ENCODE measurements at places on chromosomes 2 and 18. TPM values are rescaled to one million over a fixed set of nuclear protein-coding genes. Genes with fewer than 3 reads are reported as not detected.
A peak's percentile ranks its signal among the peaks of the same experiment; 100 is the strongest.

DNA sequence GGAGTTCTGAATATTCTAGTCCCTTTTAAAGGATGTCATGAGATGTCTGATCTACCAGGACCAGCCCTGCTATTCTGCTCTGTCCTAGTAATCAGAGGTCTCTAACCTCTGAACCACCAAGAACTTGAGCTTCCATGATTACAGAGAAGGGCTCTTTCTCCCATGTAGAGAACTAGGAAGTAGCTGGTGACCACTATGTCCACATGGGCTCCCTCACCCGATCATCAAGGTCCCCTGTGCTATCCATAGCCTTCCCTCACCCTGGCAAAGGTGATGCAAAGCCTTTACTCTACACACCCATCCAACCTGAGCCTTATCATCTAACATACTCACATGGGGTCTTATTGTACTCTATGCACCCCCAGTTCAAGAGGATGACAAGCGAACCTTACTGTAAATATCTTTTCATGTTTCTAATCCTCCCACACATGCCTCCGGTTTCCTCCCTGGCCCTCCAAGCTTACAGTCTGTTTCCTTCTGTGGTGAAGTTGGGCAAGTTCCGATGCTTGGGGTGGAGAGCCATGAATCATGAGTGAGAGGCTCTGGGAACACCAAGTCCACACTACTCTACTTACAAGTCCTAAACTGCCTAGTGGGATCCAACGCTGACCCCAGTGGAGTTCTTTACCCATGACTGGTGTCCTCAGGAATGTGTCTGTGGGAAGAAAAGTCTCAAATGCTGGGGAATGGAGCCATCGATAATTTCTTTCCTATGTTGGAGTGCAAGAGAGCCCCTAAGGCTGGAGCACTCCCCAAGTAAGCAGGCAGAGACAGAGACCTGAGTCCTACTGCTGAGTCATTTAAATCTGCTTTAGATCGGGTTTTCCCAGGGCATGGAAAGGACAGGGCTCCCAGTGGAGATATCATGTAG is 73.3 kb upstream of the KLF7 start:
- peak; percentile 100 for DNase-seq

- no peak for DNase-seq
These were observed 55.9 kb downstream of the RELCH start for GRCh38 chr18:62242955-62243354.

GRCh38 chr2:38692636-38693318 is 26.9 kb downstream of the GALM start:
- DNase-seq: peak; percentile 36

GRCh38 chr2:145277922-145278321 is 758.0 kb upstream of the ZEB2 start:
- peak; percentile 29 for DNase-seq

GRCh38 chr2:140698636-140699035 is 1432.2 kb downstream of the LRP1B start:
- peak; percentile 15 for DNase-seq

CD207 gene
- not detected for total RNA-seq

RGPD5 gene
- total RNA-seq: 13.0 TPM

- DNase-seq: no peak
These were observed 3.8 kb upstream of the EPC2 start for GRCh38 chr2:148640767-148641166.

RNU2-63P gene
- total RNA-seq: not detected

GRCh38 chr18:58955738-58956137 is 91.1 kb downstream of the ZNF532 start:
- no peak for DNase-seq

DNA sequence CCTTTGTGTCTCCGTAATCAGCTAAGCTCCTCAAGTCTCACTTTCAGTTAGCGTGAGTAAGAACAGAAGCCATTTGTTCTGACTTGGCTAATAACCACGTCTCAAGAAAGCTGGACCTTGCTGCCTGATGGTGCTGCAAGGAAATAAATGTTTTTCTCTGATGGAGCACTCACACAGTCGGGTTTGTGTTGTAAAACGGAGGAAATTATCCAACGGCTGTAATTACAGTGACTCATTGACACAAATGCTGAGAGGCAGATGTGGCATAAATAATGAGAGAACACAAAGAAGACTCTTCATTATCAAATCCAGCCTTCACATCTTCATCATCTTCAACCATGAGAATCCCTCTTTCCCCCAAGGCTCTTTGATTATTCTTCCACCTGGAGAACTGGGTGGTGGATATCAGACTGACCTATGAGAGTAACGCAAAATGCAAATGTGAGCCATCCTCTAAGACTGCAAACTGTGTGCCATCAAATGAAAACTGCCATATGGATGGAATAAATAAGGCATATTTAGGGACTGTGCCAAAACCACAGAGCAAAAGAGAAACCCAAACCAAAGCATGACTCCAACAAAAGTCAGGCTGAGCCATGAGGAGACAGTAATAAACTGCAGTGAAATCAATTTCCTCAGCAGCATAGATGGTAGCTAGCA is 252.6 kb downstream of the RND3 start:
- DNase-seq: peak; percentile 40

E2F6 gene
- total RNA-seq: 11.8 TPM

C1QL2 gene
- not detected for total RNA-seq

WIPF1 gene
- 3.0 TPM for total RNA-seq

CSRNP3 gene
- total RNA-seq: 4.2 TPM

DNA sequence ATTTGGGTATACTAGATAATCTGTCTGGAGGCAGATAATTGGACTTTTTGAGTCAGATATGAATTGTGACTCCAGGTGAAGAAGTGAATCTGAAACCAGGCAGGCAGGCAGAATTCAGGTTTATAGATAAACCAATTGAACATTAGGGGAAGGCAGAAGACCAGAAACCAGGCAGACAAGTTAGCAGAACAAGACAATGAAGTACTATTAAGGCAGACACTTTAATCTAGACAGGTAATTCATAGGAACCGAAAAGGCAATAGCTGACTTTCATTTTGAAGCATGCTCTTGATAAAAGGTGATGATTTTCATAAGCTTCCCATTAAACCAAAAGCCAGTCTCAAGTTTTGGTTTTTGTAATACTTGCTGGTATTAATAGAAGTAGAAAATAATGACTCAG is 19.3 kb upstream of the SLC4A10 start:
- DNase-seq: no peak

DNA sequence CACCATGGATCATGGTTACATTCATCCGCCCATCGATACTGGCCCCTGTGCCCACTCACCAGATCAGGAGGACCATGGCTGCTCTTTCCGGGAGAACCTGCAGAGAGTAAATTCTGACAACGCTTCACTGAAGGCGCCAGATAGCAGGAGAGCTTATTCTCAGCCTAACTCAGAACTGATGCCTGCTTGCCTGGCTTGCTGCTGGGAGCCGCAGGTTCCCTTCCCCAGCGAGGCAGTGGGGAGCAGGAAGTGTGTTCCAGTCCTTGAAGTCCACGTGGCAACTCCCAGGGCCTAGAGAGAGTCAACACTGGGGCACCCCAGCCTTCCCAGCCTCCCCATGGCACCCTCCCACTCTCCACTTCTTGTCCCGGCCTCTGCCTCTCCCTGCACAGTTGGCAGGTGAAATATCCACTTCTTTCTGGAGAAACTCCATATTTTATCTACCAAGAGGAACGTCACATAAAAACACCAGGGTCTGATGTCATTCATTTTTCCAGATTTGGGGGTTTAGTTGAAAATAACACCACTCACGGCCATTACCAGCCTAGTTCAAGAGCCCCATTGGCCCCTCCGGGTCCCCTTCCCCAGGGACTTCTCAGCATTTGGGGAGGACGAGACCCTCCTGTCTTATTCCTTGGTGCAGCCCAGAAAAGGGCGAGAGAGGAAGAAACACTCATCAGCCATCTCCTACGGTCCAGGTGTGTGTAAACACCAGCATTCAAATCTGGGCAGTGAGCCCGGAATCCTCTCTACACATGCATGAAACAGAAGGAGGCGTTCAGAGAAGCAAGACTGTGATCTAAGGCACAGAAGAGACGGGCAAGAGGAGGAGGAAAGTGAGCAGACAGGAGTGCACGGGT is 3.5 kb upstream of the TUBB6 start:
- DNase-seq: no peak

GRCh38 chr2:189836644-189837043 is 52.4 kb downstream of the PMS1 start:
- peak; percentile 79 for DNase-seq

EFHD1 gene
- 26.9 TPM for total RNA-seq

DNA sequence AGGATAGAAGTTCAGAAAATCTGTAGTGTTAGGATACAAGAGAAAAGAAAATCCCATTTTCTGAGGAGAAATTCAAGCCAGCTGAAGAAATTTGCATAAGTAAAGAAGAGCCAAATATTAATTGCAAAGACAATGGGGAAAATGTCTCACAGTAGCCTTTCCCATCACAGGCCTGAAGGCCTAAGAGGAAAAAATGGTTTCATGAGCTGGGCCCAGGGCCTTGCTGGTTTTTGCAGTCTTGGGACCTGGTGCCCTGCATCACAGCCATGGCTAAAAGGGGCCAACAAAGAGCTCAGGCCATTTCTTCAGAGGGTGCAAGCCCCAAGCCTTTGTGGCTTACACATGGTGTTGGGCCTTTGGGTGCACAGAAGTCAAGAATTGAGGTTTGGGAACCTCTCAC is 413.6 kb upstream of the CYRIA start:
- no peak for DNase-seq

DNA sequence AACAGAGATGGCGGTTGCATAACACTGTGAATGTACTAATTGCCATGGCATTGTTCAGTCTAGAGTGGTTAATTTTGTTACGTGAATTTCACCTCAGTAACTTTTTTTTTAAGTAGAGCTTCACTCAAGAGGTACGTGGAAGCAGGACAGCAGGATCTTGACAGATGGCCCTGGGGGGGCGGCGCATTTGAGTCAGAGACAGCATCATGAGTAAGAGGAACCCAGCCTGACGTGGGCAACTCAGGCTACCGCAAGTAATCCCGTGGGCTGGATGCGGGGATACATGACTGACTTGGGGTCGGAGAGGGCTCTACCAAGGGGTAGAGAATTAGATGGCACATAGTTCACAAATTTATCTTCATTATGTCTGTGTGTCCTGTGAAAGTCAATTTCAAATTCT is 38.1 kb upstream of the DAPL1 start:
- no peak for DNase-seq

- DNase-seq: no peak
These were observed 4.4 kb downstream of the AFF3 start for GRCh38 chr2:100137866-100138570.

DNA sequence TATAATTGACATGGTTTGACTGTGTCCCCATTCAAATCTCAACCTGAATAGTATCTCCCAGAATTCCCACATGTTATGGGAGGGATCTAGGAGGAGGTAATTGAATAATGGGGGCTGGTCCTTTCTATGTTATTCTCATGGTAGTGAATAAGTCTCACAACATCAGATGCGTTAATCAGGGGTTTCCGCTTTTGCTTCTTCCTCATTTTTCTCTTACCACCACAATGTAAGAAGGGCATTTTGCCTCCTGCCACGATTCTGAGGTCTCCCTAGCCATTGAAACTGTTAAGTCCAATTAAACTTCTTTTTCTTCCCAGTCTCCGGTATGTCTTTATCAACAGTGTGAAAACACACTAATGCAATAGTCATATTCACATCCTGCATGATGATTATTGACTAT is 1073.3 kb upstream of the CDH2 start:
- no peak for DNase-seq

All from renal cortical epithelial cell (primary cell).